K562 (cell line): ENCODE measurements at places on chromosomes 7 and 10.
A peak's percentile ranks its signal among the peaks of the same experiment; 100 is the strongest.

DNA sequence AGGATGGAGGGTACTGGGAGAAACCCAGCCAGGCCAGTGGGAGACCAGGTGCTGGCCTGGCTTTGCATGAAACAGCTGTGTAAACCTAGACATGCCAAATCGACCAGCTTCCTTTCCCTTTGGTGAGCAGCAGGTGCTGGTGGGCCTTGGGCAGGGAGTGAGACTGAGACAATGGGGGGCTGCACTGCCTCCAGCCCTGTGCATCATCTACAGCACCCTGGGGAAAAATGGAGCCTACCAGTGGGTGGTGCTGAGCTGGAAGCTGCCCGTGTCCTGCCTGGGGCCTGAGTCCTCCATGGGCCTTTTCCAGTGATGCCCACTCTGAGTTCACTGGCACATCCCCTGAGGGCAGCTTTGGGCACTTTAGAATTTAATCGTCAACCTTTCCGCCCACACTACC lies 19.2 kb upstream of the DDC start:
- DNase-seq: no peak

DNA sequence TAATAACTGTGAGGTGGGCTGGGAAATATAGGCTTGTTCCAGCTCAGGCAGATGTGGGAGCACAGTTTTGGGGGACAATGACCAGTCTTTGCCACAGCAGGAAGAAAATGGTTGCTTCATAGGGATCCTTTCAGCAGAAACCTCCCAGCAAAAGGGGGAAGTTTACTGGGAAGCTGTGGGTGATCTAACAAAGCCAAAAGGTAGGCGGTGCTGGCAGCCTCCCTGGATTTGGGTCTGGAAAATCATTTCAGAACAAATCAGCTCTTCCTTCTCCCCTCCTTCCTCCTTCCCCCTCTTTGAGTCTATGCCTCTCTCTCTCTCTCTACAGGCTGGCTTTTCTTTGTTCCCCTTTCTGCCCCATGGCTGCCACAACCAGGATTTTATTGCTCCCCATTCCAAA lies 16.2 kb downstream of the RPS24 start:
- no peak for DNase-seq

- no peak for DNase-seq
Measured at GRCh38 chr7:31811650-31812461, 124.8 kb downstream of the PPP1R17 start.

- peak; percentile 69 for DNase-seq
Measured at GRCh38 chr7:7099584-7100014, 82.7 kb upstream of the C1GALT1 start.

- DNase-seq: no peak
Measured at GRCh38 chr7:117036053-117036669, 82.9 kb downstream of the ST7 start.

DNA sequence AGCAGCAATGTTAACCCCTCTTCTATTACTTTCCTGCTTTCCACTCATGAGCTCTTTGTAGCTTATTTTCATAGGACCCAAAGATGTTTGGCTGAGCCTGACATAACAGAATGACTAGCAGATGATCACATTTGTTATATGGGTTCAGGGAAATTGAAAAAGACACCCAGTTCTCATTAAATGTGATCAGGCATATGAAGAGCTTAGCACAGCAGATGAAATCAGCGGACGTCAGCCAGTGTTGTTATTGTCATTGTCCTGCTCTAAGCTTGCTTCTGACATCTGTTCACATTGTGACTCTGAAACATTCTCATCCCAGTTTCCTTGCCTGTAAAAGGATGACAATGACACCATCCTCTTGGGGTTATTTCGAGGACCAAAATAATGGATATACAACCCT lies 43.5 kb downstream of the FAM241B start:
- no peak for DNase-seq

- no peak for DNase-seq
Measured at GRCh38 chr10:86803156-86803555, 46.7 kb downstream of the BMPR1A start.

GRCh38 chr7:44909596-44910389 lies 24.5 kb upstream of the PURB start:
- no peak for DNase-seq

GRCh38 chr10:101887775-101888174 lies 44.2 kb upstream of the KCNIP2 start:
- no peak for DNase-seq

GRCh38 chr10:95531058-95531809 lies 29.9 kb downstream of the SORBS1 start:
- DNase-seq: peak; percentile 37

GRCh38 chr10:71314028-71314693 lies 4.9 kb upstream of the SLC29A3 start:
- peak; percentile 90 for DNase-seq

DNA sequence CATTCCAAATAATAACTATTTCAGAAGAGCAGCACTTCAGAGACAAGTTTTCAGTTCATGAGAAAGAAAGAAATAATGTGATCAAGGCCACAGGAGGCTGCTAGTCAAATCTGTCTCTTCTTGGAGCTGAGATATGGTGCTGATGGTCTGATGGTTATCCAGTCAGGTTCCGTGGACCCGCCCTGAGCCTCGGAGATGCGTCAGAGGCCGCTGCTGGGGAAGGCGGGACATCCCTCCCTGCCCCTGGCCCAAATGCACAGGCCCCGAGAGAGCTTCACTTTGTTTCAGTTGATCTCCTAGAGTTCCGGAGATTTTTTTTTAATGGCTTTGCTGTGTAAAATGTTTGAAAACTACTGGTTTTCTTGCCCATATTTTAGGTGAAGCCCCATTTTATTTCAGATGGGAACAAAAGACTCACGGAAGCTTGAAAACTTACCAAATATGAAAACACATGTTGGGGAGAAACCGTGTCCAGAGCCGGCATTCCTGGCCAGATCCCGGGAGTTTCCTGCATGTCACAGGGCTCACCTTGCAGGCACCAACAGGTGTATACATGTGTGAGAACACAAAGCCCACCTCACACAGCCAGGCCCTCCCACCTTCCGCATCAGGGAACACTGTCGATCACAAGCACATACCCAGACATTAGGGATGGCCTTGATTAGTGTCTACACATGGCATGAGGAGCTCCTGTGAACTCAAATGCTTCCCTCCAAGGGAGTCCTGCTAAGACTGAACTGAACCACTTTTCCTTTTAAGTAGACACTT lies 499.0 kb downstream of the TCERG1L start:
- DNase-seq: no peak

- DNase-seq: no peak
Measured at GRCh38 chr10:87664276-87664701, 4.6 kb downstream of the PAPSS2 start.

DNA sequence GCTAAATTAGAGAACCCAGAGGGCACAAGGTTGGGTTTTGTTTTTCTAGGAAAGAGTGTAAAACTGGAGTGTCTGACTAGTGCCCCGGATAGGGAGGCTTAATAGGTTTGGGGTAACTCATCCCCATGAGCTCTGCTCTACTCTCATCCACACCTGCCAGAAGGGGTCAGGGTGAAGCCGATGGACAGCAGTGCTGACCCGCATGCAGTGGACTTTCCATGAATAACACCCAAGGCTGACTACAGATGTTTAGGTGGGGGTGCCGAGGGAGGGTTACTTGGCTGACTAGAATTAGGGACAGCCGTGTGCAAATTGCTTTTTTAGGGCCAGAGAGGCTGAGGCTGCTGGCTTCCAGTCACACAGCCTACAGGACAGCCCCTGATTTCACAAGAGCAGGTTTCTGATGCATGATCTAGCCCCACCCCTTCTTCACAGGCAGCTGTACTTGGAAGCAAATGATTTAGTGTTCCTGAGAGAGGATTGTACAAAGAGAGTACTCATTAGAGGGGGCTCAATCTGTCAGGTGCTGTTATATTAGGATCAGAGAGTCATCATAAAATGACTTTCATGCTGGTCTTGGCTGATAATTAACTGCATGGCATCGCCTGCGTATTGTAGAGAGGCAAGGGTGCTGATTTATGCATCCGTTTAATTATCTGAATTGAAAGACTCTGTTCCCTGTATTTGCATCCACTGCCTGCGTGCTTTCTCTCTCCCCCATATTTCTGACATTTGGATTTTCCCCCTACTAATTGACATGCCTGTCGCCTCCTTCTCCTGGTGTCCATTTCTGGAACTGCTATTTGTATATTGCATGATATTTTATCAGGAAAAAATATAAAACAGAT lies 9.5 kb downstream of the INHBA start:
- no peak for DNase-seq

DNA sequence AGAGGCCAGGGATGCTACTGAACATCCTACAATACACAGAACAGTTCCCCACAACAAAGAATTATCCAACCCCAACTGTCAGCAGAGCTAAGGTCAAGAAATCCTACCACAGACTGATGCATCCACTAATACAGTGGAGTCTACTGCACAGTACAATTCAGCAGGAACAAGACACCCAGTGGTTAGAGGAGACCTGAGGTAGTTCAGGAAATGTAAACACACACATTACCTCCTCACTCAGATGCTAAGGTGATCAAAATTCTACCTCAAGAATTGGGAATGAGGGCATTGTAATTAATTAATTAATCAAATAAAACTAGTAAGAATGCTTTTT lies 91.4 kb downstream of the ZFAND4 start:
- no peak for DNase-seq

DNA sequence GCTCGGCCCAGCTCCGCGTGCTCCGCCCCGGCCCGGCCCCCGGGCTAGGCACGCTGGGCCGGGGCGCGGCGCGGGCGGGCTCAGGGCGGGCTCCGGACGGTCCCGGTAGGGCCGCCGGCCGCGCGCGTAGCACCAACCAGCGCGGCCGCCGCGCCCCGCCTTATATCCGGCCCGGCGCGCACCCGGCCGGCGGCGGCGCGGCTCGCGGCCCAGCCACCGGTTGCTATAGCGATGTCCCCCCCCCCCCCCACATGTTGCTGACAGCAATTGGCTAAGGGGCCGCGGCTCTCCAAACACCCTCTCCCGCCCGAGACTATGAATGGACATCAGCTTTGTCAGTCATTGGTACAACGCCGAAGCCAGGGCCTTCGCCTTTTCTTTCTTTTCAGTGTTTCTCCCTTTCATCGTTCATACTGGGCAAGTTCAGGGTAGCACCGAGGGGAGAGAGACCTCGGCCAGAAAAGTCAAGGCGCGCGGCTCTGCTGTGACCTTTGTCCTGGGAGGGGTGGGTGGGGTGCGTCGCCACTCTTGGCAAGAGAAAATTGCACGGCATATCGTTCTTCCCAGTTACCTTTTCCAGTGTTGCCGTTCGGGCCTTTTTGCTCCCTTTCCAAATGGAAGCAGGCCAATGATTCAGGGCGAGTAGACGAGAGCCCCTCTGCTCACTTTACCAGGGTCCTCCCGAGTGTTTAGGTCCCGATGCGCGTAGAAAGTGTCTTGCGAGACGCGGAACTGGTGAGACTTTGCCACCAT lies 354.2 kb downstream of the DNAJB6 start:
- no peak for DNase-seq

- DNase-seq: no peak
Measured at GRCh38 chr7:133703547-133703946, 423.6 kb upstream of the LRGUK start.

GRCh38 chr7:33762151-33762910 lies 143.0 kb upstream of the BMPER start:
- DNase-seq: no peak

- DNase-seq: no peak
Measured at GRCh38 chr7:92785923-92786322, 50.5 kb downstream of the CDK6 start.

GRCh38 chr10:114437473-114438292 lies 33.4 kb upstream of the AFAP1L2 start:
- DNase-seq: no peak

DNA sequence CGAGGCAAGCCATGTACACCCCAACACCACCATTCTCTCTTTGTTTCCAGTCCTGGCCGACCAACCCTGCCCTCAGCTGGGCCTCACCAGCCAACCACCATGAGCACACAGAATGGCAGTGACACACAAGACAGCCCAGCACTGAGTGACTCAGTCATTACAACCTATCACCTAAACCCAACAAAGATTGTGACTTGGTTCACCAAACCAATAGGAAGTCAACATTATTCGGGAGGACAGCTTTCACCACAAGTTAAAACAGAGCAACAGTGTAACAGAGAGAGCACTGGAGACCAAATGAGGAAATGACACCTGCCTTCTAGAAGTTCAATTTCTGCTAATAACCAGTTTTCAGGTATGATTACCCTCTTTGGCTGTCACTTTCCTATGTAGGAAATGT lies 72.1 kb downstream of the DNMBP start:
- no peak for DNase-seq

DNA sequence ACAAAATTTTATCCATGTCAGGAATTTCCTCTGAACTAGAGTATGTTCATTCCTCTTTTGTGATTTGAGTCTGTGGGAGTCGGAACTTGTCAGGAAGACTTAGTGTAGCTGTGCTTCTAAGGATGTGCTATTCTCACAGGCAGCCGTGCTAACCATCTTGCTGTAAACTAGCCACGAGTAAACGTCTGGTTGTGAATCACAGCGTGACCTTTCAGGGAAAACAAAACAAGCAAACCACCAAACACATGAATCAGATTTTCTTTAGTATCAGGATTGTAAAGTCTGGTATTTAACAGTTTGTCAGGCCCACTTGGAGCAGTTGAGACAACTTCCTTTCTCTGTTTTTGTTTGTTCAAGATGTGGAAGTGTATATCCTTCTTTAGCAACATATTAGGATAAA lies 32.0 kb downstream of the AUTS2 start:
- no peak for DNase-seq

- no peak for DNase-seq
Measured at GRCh38 chr10:96306516-96306915, 2.3 kb downstream of the DNTT start.
